HuH-7.5 (cell line): ENCODE measurements at places on chromosomes 3 and 15.

- DNase-seq, result no peak
These were observed 399.6 kb downstream of the NAALADL2 start for GRCh38 chr3:175258763-175259162.

GRCh38 chr15:41836713-41837454, 1.8 kb upstream of the PLA2G4B start:
- DNase-seq, result no peak

DNA sequence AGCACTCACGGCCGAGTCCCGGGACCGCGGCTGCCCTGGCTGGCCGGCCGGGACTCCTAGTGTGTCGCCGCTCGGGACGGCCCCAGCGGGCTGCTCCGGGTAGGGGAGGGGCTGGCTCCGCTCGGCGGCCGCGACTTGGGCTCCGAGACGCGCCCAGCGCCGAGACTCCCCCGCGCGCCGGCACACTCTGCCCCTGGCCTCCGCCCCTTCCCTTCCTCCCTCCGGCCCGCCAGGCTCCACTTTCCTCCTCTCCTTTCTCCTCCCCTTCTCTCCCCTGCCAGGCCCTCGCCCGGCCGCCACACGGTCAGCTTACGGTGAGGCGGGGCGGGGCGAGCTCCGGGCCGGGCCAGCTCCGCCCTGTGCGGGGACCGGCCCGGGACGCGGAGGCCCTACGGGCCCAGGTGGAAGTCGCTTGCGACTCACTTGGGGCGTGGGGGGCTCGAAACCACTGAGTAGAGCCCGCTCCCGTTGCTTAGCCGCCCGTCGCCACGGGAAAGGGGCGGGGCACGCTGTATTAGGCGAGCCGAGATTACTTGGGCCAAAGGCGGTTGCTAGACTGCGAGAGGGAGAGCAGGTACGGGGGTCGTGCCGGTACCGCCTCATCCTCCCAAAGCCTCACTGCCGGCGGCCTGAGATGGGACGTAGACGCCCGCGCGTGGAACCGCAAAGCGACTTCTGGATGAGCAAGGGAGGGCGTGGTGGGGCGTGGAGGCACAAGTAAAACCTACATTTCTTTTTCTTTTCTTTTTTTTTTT, at the start of gene ITGB5:
ITGB5 (minus strand) TSS at position 189 of the 755 bp plus-strand sequence. CDS start 365 bp downstream, outside the sequence.
- DNase-seq, result peak; percentile 74

DNA sequence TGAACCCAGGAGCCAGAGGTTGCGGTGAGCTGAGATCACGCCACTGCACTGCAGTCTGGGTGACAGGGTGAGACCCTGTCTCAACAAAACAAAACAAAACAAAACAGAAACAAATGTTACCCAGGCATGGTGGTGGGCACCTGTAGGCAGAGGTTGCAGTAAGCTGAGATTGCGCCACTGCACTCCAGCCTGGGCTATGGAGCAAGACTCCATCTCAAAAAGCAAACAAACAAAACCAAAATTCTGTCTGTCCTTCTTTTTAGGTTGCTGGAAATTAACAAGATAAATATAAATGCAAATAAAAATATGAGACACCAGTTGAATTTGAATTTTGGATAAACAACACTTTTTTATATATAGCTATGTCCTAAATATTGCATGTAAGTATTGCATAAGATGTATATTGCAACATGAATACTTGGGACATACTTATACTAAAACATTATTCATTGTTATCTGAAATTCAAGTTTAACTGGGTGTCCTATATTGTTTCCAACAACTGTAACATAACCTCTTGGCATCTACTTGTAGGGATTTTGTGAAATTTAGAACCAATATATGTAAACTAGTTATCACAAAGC, 4.7 kb upstream of the CEP97 start:
- no peak for DNase-seq

DNA sequence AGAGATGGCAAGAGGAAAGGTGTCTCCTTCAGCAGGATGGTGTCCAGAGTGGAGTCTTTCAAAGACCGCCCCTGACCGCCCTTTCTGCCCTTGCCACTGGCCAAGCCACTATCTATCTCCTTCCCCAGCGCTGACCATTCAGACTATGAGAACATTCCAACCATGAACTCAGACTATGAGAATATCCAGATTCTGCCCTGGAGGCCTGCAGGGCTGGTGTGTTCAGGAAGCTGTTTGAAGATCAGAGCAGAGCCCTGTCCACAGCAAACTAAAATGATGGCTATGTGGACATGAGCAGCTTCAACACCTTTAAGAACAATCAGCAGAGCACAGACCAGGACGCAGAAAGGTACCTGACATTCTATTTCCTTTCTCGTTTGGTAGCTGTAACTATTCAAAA, 57.3 kb upstream of the WNT7A start:
- no peak for DNase-seq

DNA sequence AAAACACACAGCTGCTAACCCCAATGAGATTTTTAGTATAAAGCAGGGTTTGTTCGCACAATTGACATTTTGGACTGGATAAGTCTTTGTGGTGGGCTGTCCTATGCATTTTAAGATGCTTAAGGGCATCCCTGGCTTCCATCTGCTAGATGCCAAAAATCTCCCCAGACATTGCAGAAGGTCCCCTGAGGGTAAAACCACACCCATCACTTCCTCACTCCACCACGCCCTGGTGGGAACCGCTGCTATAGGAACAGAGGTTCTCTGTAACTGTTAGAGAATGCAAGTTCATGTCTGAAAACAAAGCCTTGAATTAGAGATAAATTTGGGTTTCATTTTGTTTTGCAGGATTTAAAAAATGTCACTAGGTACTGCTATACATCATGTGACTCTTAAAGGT, 67.7 kb downstream of the ARHGEF26 start:
- DNase-seq, result no peak

- no peak for DNase-seq
These were observed 11.8 kb downstream of the LPCAT4 start for GRCh38 chr15:34355241-34355640.

GRCh38 chr15:47427463-47427862, 289.8 kb upstream of the SEMA6D start:
- no peak for DNase-seq

DNA sequence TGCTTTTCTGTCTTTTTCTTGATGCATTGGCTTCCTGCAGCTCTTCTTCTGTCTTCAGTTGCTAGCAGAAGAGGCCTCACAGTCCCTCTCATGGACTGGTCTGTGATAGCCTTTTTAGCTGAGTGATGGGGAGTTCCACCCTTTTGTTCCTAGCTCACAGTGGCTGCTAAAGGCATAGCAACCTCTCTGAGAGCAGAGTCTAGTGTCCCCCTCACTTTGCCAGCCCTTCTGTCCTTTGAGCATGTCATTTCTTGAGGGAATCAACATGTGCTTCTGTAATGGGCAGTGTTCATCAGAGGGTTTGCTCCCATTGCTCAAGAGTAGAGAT, 44.4 kb downstream of the GAP43 start:
- no peak for DNase-seq

GRCh38 chr15:56533731-56534403, 68.9 kb upstream of the MNS1 start:
- no peak for DNase-seq

DNA sequence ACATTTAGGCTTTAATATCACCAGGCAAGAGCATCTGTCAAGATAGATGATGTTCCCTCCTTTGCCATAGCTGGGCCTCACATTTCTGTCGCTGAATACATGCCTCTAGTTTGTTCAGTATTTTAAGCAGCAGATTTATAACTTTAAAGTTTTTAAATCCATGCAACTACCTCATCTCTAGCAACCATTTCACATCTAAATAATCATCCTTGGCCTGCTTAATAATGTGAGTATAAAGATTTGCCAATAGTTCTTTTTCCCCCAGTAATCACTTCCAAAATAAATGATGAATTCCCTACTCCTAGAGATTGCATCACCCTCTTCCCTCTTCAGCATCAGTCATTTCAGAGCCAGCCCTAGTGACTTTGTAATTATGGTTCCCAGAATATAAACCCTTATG, 36.2 kb upstream of the FILIP1L start:
- no peak for DNase-seq
